Spinal cord (tissue), 10 donors: ENCODE measurements at places on chromosomes 4 and X.

- no peak for DNase-seq
These were observed 14.1 kb downstream of the XIAP start for GRCh38 chrX:123873956-123874355.

- DNase-seq: no peak
These were observed 45.8 kb downstream of the ANXA10 start for GRCh38 chr4:168138143-168138542.

- no peak for DNase-seq
These were observed 159.4 kb downstream of the ANTXR2 start for GRCh38 chr4:79913581-79913980.

DNA sequence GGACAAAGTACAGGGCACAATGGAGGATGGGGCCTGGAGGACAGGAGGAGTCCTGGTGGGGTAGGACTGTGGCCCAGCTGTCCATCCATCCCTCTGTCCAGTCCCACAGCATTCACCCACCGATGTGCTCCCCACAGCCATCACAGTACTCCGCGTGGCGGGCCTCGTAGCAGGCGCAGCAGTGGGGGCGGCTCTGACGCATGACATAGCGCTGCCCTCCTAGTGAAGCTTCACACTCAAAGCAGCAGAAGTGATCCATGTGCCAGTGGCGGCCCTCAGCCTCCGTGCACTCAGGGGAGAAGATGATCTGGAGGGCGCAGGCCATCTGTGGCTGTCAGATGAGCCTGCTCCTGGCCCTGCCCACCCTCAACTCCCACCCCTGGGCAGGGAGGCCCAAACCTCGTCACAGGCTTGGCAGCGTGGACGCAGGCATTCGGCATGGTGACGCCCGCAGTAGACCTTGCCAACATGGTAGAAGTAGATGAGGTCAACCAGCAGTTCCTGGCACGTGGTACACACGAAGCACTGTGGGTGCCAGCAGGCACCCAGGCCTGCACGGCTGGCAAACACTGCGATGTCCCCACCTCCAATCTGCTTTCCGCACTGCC, 6.3 kb downstream of the PLP2 start:
- DNase-seq: no peak

DNA sequence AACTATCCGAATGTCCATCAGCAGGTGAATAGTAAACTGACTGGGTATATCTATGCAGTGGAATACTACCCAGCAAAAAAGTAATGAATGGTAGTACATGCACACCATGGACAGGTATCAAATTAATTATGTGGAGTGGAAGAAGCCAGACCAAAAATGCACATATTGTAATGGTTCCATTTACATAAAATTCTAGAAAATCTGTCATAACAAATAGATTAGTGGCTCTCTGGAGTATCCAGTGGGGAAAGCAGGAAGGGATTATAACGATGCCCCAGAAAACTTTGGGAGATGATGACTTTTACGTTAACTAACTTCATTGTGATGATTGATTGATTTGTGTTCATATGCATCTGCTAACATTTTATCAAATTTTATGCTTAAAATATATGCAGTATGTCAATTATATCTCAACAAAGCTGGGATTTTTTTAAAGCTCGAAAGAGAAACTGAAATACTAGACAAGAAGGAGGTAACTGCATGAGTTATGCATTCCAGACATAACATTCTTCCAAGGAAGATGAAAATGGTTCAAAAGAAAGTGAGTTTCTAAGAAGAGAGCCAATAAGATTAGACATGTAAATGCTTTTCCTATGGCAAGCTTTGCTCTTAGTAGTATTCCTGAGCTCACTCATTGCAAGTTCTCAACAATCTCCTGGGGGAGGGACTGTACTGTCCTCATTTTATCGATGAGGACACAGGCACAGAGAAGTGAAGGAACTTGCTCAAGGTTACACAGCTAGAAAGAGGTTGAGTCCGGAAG, 58.6 kb upstream of the MSX1 start:
- DNase-seq: no peak

- DNase-seq: no peak
These were observed 19.7 kb downstream of the TBC1D14 start for GRCh38 chr4:6929339-6929811.

DNA sequence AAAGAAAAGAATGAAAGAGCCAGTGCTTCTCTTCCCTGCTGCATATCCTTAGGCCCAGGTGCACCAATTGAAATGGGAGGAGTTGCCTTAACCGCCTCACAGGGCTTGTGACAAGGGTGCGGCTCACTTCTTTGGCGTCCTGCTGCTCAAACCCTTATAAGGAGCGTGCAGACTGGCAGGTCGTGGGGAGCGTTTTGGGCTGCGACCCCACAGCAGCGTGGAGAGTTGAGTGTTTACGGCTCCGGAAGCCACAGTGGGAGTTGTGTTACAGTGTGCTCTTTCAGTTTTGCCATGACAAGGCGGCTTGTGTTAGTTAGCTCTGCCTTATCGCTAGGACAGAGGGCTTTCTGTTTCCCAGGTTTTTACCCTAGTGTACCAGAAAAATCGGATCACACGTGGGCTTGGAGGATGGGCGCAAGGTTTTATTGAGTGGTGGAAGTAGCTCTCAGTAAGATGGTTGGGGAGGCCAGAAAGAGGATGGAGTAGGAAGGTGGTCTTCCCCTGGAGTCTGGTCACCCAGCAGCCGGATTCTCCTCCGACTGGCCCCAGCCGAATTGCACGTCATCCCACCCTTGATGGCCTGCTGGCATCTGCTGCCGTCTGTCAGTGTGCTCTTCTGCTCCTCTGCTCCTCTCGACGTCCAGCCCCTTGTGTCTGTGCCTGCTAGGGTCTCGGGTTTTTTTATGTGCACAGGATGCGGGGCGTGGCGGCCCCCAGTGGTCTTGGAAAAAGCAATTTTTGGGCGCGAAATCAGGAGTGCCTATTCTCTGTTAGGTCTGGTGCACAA, 718.9 kb downstream of the ARAP2 start:
- DNase-seq: no peak

DNA sequence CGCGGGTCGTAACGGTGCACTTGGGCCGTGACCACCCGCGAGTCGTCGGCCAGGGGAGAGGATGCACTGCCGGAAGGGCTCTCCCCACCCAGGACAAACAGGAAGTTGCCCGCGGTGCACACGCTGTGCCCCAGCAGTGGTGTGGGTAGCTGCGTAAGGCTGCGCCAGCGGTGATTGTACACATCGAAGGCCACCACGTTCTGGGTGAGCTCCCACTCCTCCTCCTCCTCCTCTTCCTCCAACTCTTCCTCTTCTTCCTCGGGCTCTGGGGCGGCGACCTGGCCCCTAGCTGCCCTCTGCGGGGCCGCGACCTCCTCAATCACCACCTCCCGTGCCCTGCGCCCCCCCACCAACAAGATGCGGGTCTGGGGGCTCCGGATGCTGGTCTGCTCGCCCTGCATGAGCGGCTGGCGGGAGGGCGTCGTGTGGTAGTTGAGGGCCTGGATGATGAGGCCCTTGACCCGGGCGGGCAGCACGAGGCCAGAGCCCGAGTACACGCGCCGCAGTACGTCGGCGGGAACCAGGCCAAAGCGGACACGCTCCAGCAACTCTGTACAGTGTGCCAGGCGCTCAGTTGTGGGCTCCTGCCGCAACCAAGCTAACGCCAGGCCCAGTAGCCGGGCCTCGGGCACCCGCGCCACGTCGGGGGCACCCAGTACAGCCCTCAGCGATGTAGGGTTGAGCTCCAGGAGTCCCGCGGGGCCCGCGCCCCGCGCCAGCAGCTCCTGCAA, 1.4 kb downstream of the KLHL34 start:
- no peak for DNase-seq

DNA sequence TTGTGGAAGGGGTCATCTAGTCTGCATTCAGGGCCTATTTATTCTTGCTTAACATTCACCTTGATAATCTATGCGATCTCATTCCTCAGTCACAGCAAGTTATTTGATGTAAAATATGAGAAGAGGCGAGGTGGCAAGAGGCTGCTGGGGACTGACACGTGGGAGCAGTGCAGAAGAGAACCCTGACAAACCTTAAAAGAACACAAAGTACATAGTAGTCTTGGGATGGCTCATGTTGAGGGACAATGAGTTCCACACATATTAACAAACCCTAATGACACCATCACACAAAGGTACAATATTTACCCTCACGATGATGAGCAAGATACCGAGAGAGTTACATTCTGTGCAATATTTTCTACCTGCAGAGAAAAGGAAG, 57.5 kb downstream of the MAML3 start:
- DNase-seq: no peak

DNA sequence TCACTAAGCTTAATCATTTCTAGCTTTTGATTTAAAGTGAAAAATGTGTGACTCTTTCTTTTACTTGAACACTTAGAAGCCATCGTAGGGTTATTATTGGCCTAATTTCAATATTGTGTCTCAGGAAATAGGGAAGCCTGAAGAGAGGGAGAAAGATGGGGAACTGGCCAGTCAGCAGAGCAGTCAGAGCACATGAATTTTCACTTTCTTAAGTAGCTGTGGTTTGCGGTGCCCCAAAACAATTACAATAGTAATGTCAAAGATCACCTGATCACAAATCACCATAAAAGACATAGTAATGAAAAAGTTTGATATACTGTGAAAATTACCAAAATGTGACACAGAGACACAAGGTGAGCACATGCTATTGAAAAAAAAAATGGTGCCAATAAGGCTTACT, 45.5 kb downstream of the CENPC start:
- DNase-seq: no peak

DNA sequence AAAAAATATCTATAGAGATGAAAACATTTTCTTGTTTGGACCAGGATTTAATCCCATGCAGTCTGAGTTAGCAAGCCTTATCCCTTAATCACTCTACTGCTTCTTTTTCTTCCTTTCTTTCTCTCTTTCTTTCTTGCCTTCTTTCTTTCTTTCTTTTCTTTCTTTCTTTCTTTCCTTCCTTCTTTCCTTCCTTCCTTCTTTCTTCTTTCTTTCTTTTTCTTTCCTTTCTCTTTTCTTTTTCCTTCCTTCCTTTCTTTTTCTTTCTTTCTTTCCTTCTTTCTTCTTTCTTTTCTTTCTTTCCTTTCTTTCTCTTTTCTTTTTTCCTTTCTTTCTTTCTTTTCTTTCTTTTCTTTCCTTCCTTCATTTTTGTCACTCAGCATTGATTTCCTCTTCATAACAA, 434.6 kb downstream of the FAT4 start:
- no peak for DNase-seq

GRCh38 chr4:60938621-60939020, 261.5 kb upstream of the ADGRL3 start:
- DNase-seq: no peak

DNA sequence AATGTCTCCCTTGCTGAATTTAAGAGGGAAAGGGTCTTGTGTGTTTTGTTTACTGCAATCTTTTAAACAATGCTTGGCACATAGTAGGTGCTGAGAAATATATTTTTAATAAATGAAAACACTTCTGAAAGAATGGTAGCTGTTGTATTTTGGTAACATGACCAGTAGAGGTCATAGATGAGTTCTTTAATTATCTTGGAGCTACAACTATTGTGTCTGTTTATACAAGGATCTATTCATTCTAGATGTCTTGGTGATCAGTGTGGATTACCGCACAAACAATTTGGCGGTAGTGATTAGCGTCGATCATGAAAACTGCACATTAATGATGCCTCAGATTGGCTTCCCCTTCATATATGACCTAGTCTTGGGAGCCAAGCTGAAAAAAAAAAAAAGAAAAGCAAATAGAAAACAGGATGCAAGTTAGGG, 21.4 kb upstream of the SCRG1 start:
- no peak for DNase-seq

- no peak for DNase-seq
These were observed 25.4 kb downstream of the APOOL start for GRCh38 chrX:85029043-85029442.

GRCh38 chr4:42512226-42512625, 114.9 kb downstream of the SHISA3 start:
- no peak for DNase-seq

- no peak for DNase-seq
These were observed 260.5 kb downstream of the TMA16 start for GRCh38 chr4:163755013-163755412.

DNA sequence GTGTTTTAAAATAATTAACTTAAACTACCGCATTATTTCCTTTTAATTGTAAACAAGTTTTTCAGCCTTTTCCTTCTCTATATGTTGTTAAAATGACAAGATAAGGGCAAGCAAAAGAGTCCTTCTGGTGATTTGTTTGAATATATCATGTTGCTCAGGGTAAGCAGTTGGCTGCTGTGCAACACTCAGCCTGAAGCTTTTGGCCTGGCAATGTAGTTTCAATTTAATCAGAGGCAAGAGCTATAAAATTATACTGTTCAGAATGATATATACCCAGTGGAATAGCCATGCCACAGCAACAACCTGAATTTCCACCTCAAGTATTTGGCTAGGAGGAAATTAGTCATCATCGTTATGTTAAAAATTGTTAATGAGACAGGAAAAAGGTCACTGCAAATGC, 53.4 kb downstream of the GRXCR1 start:
- no peak for DNase-seq

DNA sequence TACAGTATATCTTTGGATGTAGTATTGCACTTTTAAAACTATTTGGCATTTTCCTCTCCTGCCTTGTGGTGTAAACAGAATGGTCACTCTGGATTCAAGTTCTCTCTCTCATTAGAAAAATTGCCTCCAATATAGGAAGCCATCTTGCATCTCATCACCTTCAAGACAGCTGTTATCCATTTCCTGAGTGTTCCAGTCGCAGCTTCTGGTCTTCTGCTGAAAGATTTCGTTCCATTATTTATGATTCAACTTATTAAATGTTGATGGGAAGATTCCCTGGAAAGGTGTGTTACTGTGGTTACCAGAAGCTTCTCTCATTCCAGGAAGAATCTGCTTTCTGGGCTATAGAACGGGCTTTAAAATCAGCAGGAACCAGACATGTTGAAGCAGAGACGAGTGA, 568.3 kb upstream of the SLIT2 start:
- peak; percentile 27 for DNase-seq

- no peak for DNase-seq
These were observed 1001.2 kb downstream of the STIM2 start for GRCh38 chr4:27861802-27862201.

DNA sequence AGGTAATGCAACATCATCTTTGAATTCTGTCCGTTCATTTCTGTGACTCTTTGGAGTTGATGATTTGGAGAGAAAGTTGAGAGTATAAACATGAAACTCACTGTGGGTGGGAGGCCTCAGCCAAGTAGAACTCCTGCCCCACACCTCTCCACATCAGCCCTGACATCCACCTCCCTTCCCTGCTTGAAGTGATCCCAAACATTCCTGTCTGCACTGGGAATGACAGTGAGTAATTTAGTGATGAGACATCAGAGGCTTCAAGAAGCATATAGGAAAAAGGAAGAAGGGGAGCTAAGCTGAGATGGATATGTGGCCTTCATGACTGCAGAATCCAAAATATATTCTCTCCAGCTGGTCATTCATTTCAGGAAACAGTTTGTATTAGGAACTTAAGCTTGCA, 151.8 kb downstream of the SPATA18 start:
- no peak for DNase-seq

DNA sequence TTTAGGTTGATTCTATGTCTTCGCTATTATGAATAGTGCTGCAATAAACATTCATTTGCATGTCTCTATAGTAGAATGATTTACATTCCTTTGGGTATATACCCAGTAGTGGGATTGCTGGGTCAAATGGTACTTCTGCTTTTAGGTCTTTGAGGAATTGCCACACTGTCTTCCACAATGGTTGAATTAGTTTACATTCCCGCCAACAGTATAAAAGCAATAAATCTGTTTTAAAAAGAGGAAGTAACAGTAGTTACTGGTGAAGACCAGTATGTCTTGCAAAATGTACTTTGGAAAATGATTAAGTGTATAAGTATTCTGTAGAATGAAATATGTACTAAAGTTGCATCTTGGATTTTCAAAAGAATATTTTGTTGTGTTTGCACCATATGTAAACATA, 77.3 kb downstream of the SHROOM4 start:
- no peak for DNase-seq
